Stimulated activated naive CD4-positive, alpha-beta T cell treated with Interleukin-2 at 50 U/mL for 16 hours (primary cell): ENCODE measurements at places on chromosomes 16 and 17.

- DNase-seq, result no peak
Measured at GRCh38 chr16:28304214-28304613, 11.9 kb downstream of the SBK1 start.

GRCh38 chr17:40369923-40370322, 5.4 kb upstream of the GJD3 start:
- DNase-seq, result no peak

DNA sequence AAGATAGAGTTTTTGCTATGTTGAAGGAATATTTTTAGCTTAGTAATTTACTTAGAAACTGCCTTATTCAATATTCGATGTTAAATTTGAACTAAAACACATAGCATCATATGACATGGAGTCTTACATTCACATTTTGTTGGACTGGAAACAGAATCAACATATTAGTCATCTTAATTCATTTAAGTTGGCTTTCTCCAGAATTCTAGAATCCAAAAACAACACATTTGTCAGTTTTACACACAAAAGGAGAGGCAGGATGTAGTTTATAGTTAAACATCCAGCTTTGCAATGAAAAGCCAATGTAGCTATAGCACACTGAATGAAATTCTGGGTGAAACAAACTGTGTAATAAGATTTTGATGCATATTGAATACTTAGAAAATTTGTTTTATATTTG, 43.3 kb downstream of the WWOX start:
- no peak for DNase-seq

- DNase-seq, result peak; percentile 12
Measured at GRCh38 chr17:79842656-79843473, 3.6 kb upstream of the CBX4 start.

DNA sequence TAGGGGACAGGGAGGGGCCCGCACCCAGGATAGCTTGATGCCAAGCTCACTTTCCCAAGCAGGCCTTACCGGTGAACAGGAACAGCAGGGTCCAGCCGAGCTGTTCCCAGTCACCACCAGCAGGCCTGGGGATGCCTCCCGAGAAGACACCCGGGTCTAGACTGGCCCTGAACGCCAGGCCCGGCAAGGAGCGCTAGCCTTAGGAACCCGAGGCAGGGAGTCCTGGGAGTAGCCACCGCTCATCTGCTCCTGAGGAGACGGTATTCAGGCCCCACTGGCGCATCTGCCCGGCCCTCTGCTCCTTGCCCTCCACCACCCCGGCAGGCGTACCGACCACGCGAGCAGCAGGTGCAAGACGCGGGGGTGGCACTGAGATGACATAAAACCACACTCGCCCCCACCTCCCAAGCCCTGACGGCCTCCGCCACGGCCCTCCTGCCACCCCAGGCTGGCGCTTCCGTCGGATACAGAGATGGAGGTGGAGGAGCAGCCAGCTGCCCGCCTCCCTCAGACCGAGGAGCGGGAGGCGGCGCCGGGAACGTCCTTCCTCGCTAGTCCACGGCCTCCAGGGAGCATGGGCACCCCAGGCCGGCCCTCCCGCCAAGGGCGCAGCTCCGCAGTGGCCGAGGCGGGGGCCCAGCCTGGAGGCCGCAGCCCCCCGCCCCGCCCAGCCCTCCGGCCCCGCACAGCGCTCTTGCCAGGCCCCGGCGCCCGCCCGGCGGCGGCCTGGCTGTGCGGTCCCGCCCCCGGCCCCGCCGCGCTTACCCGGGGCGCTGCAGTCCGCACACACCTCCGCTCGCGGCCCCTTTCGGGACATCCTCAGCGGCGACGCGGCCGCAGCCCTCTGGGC, 661 bp downstream of the GIT1 start:
- peak; percentile 57 for DNase-seq

GRCh38 chr17:4738136-4739121, 1.2 kb upstream of the ZMYND15 start:
- no peak for DNase-seq

DNA sequence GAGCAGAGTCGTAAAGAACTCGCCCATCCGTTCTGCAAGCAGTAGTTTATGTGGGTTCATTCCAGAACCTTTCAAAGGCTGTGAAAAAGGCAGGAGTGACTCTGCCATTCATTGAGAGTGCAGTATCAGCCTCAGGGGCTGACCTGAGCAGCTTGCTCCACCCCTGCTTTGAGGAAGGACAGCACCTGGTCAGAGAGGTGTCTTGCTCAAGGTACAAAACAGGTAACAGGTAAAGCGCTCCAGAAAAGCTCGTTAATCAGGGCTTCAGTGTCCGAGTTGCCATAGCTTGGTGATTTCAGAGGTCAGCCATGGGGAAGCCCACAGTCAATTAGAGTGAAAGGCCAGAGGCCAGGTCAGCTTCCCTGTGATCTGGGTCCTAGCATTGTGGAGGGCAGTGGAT, 251.1 kb downstream of the ABCC12 start:
- no peak for DNase-seq

DNA sequence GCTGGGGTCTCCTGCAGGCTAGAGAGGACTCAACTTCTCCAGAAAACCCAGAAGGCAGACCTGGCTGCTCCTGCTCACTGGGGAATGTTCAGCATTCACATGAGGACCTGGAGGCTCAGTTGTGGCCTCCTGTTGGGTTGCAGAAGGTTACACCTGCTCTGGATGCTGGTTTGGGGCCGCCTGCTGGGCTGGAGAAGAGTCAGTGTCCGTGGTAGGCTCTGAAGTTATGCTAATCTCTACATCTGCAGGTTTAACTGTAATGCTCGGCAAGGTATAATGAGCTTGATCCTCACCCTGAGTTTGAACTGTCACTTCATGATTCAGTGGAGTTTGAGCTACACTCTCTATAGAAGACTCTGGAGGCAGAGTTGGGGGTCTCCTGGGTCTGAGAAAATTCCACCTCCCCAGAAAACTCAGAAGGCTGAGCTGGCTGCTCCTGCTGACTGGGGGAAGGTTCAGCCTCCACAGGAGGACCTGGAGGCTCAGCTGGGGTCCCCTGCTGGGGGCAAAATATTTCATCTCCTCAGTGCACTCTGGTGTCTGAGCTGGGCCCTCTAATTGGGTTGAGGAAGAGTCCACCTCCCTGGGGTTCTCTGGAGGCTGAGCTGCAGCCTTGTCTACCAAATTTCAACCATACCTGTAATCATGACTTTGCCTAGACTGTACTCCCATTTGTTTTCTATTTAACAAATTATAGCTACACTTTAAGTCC, 23.5 kb downstream of the RDM1 start:
- DNase-seq, result no peak

DNA sequence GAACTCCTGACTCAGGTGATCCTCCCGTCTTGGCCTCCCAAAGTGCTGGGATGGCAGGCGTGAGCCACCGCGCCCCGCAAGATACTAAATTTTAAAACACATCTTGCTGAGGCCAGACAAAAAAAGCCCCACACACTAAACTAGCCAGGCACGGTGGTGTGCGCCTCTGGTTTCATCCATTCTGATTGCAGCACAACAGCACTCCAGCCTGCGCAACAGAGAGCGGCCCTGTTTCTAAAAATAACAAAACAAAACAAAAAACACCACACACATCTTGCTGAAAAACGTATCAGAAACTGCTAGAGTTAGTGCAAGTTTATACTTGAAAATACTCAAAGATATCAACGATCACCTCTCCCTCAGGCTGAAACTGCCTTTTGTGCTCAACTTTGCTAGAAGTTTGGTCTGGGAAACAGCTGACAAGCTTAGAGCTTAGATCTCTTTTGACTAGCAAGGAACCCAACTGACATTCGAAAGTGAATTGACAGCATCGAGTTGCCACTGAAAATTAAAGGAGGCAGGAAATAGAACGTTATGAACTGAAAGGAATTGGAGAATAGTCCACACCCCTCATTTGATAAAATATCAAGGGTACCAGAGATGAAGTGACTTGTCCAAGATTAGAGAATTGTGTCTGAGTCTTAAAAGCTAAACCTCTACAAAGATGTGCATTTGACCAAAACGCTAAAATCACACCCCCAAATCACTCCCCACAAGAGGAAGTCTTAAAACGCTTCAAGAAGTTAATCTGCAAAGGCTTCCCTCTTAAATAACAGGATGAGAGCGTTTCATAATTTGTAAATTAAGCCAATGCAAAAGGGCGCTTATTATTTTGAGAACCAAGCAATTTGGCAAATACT, 908 bp downstream of the COG4 start:
- no peak for DNase-seq
